Foreskin keratinocyte (primary cell): ENCODE measurements at places on chromosomes 11 and 22. TPM values are rescaled to one million over a fixed set of nuclear protein-coding genes. Genes with fewer than 3 reads are reported as not detected.

DNA sequence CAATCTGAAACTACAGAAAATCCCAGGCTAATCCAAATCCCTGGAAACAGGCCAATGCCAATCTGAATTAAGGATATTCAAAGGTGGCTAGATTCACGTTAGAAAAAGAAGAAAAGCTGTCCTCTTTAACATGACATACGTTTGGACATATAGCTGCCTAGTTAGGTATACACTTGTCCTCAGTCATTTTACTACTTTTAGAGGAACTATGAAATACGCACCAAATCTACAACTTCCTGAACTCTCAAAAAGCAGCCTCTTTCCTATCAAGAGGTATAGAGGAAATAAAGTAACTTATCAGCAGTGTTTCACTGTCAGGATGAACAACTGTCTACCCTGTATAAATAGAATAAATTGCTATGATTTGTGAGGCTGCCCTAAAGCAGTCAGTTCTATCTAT, 24.0 kb downstream of the KMT5B start:
- DNase-seq: no peak

DNA sequence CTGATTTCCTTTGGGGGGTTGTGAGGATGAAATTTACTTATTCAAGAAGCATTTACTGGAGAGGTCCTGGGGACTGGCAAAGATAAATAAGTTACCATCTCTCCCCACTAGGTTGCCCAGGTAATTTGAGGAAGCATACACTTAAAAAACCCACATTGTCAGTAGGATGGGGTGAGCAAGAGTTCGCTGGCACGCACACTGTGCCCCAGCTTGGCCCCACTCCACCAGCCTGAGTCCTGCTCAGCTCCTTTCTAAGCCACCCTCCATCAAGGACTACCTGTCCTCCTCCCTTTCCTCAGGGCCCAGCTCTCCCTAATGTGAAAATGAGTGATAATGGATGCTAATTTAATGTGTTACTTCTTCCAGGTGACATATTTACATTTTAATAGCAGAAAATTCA, 216.5 kb upstream of the PLET1 start:
- no peak for DNase-seq

- no peak for DNase-seq
These were observed 37.8 kb downstream of the FDX1 start for GRCh38 chr11:110467556-110467955.

DNA sequence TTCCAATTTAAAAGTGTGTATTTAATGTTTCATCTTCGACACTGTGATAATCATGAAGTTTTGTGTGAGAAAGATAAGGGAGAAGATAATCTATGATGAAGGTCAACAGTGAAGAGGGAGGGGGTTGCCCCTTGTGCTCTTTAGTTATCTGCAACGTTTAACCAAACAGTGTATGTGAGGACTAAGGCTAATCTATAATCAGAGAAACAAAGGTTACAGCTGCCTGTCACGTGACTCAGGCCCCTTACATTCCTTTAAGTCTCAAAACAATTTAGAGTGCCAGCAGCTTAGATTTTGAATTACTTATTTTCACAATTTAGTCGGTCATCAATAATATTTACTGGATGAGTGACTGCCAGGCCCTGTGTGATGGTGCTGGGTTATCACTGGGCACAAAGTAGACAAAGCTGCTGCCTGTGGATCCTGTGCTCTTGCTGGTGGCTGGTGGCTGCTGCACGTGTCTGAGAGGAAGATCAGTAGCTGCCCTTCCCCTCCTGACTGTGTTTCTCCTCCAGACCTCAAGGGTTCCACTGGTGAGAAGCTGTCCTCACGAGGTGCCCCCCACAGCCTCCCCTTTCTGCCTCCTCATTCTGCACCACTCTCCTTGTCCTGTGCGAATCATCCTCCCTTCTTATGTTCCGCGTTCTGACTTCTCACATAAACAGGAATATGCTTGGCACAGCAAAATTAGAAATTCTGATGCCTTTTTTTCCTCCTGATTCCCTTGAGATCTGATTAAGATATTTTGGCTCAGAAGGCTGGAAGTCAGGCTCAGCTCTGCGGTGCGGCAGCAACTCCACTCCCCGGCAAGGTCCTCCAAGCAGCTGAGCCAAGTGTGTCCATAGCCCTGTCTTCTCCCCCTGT, 331.1 kb upstream of the B3GAT1 start:
- DNase-seq: no peak

GRCh38 chr11:108804511-108804910, 139.6 kb downstream of the DDX10 start:
- DNase-seq: no peak

Gene CD3G
- total RNA-seq: not detected in 2 replicates

DNA sequence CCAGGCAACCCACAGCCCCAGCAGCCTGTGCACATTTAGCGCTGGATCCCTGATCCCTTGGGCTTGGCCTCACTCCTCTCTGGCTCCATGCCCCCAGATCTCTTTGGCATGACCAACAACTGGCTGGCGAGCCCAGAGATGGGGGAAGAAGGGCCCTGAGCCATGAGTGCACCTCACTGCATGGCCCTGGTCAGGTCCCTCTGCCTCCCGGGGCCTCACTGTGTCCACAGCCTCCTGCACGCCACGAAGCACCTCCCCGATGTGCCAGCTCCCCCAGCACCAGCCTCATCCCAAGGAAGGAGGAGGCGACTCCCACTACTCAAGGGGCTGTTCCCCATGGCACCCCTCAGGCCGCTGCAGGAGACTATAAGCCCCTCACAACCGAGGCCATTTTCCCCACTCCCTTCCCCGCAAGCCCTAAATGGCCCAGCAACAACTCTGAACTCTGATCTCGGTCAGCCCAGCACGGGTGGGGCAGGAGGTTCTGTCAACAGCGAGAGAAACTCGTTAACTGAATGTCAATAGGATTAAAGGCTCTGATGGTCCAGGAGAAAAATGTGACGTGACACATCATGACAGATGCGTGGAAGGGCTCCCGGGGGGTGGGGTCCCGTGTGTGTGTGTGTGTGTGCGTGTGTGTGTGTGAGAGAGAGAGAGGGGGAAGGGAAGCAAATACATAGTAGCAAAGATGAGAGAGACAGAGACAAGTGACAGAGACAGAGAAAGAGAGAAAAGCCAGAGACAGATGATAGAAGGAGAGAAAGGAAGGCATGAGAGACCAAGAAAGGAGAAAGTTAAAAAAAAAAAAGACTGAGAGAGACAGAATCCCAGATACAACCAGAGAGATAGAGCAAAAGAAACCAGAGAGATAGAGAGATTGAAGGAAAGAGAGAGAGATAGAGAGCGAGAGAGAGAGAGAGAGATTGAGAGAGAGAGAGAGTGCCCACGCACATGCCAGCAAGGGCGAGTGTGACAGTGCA, 28.4 kb upstream of the SYT7 start:
- DNase-seq: no peak

GRCh38 chr11:105202844-105203548, 63.4 kb upstream of the CARD18 start:
- DNase-seq: peak; percentile 18
